ENCODE measurements at places on chromosomes 2 and 18.

- peak; percentile 28 for DNase-seq
Measured at GRCh38 chr18:75293591-75293990, 83.0 kb downstream of the TSHZ1 start.

- no peak for DNase-seq
Measured at GRCh38 chr2:235619544-235619943, 125.7 kb downstream of the AGAP1 start.

DNA sequence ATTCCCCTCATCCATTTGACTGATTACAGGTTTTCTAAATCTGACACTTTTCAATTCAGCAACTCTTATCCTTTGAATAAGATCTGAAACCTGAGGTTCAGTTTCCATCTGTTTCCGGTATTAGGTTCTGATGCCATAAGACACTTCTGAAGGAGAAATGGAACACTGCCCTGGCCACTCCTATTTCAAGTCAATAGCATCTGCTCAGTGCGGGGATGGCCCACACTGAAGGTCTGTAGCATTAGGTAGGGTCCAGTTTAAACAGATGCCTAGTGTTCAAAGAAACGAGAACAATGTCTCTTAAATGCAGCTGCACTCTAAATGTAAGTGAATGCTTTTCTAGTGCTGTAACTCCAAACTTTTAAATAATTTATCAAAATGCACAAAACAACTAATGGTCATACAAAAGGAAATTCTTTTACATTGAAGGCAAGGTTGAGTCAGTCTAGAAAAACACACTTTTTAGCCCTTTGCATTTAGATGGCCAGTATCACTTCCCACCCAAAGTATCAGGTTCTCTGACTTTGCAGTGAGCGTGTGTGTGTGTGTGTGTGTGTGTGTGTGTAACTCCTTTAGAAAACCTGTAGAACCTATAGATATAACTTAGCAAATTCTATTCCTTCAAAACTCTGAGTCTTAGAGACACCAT, 78.2 kb downstream of the STK39 start:
- DNase-seq, result no peak

- peak; percentile 32 for DNase-seq
Measured at GRCh38 chr2:196821195-196821594, 12.0 kb upstream of the C2orf66 start.

DNA sequence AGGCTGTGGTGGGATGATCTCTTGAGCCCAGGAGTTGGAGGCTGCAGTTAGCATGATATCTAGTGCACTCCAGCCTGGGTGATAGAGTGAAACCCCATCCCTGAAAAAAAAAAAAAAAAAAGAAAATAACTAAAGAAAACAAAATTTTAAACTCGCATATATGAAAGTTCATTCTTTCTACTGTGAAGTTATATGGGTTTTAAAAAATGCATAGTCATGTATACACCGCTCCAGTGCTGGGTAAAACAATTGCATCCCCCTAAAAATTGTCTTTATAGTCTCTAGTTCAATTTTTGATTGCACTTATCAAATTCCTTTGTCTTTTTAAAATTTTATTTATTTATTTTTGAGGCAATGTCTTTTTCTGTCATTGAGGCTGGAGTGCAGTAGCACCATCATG, 65.0 kb upstream of the ACYP2 start:
- no peak for DNase-seq

DNA sequence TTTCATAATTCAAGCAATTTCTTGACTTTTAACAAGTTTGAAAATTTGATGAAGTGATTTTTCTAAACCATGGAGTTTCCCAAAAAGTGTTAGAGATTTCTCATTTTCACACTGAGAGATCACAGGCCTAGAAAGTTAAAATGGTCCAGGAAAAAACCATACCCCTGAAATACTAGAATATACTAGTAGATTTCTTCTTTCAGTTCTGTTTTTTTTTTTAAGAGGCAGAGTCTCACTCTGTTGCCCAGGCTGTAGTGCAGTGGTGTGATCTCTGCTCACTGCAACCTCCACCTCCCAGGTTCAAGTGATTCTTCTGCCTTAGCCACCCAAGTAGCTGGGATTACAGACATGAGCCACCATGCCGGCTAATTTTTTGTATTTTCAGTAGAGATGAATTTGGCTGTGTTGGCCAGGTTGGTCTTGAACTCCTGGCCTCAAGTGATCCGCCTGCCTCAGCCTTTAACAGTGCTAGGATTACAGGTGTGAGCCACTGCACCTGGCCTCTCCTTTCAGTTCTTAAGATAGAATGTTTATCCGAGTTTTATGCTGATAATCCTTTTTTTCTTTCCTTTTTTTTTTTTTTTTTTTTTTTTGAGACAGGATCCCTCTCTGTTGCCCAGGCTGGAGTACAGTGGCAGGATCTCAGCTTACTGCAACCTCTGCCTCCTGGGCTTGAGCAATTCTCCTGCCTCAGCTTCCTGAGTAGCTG, 14.4 kb downstream of the MTHFD2 start:
- DNase-seq, result no peak

GRCh38 chr2:51387235-51387634, 355.3 kb upstream of the NRXN1 start:
- no peak for DNase-seq

GRCh38 chr2:88239781-88240180, 69.6 kb downstream of the THNSL2 start:
- no peak for DNase-seq

- no peak for DNase-seq
Measured at GRCh38 chr2:148545390-148546256, 98.9 kb upstream of the EPC2 start.

DNA sequence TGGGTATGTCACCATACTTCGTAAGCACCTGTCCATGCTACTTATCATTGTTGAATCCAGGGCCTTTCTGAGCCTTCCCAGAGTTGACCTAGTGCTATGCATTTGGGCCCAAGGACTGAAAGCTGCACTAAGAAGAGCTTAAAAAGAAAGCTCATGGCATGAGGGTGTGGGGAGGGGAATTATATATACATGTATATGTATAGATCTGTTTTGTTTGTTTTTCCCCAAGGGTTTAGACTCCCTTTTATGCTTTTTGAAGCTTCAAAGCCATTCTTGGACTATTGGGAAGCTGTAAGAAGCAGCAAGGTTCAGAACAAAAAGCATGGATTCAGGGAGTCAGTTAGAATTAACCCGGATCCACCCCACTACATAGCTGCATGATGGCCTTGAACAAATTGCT, 23.3 kb downstream of the MFF start:
- DNase-seq, result no peak

- no peak for DNase-seq
Measured at GRCh38 chr2:230226051-230226551, 565 bp downstream of the SP140 start.
